ENCODE measurements at places on chromosomes 1 and 21. TPM values are rescaled to one million over a fixed set of nuclear protein-coding genes. Genes with fewer than 3 reads are reported as not detected.

GRCh38 chr1:38600905-38601304 is 258.7 kb downstream of the RRAGC start:
- DNase-seq = no peak

DNA sequence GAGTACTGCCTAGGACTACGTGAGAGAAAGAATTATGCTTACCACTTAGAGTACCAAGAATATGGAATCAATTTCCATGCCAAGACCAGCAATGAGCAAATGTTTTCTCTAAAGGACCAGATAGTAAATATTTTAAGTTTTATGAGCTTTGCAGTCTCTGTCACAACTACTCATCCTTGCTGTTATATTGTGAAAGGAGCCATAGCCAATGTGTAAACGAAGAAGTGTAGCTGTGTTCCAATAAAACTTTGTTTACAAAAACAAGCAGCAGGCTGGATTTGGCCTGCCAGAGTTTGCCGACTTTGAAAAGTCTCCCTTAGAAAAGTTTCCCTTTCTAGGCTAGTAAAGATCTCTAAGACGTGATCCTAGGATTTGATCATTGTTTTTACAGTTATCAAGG is 128.8 kb downstream of the PDE4B start:
- no peak for DNase-seq

GRCh38 chr21:31201548-31201947 is 142.5 kb downstream of the TIAM1 start:
- no peak for DNase-seq

NBPF10 gene
- 2.4 TPM for total RNA-seq

DNA sequence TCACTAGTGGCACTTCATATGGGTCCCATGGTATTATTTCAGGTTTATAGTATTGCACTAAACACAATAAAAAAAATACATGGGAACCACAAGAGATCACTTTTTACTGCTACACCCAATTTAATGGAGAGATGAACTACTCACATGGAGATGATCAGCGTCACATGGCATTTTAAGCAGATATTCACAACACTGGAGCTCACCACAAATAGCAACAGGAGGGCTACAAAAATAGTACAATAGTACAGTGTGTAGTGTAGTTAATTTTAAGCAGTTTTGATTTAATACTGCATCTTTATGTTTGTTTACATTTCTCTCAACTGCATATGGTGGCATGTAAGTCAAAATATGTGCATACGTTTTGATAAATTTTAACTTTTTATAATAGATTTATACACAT is 31.0 kb downstream of the SNX7 start:
- DNase-seq = no peak

MYOG gene
- not detected for total RNA-seq

ZNF648 gene
- not detected for total RNA-seq
